Neuronal stem cell (in vitro differentiated cells): ENCODE measurements at places on chromosomes 1 and 21.
A peak's percentile ranks its signal among the peaks of the same experiment; 100 is the strongest.

DNA sequence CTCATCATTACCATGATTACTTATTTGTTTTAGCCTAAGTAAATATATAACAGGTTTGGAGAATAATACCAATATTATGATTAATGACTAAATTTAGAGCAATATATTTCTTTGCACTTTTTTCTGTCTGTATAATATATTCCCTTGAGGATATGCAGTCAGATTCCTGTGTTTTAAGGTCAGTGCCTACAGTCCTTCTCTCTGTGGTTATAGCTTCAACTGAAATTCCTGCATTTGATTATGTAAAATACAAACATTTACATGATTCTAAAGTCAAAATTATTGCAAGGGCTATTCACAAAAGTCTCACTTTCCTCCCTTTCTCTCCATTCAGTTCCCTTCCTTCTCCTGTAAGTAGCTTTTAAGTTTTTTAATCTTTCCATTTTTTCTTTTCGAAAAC is 142.9 kb upstream of the COL6A1 start:
- peaks cover 16% of the 10 kb centered on the region for H3K4me1 ChIP-seq
- no peak for DNase-seq
- H3K27me3 ChIP-seq: no peaks in the 10 kb centered on the region
- H3K36me3 ChIP-seq: no peaks in the 10 kb centered on the region
- no peak overlapping the region for H3K27ac ChIP-seq
- H3K4me3 ChIP-seq: no peak overlapping the region

DNA sequence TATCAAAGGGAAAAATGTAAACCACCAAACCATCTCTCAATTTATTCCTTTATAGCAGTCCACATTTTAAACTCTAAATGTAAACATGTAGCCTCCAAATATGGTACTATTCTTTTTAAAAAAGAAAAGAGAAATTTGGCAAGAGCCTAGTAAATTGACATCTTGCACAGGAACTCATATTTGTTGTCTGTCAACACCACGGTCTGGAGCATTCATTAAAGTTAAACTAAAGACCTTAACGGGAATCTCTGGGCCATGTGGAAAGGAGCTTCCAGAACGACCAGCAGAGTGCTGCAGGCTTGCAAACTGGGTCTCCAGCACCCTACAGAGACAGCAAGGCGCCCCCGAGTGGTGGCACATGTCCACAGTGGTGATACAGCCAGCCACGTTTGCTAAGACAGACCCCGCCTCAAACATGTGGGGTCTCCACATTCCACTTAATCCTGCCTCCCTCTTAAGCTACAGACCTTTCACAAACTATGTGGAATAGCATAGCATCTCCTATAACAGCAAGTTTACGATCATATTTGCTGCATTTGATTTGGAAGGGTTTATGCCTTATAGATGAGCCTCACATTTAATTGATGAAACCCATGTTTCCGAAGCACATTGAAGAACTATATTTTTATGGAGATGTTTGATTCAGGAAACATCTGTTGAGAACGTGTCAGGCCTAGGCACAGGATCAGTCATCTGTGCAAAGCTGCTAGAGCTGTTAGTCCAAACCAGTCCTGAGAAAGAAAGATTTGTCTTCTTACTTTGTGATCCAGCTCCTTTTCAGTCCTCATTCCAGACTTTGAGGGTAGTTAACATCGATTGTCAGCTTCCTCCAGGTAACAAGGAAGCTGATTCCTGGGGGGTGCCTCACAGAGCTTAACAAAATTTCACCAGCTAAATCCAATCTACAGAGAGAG is 96.4 kb upstream of the BACE2 start:
- H3K4me3 ChIP-seq: no peak overlapping the region
- H3K27me3 ChIP-seq: peaks cover 3% of the 10 kb centered on the region
- H3K4me1 ChIP-seq: no peaks in the 10 kb centered on the region

GRCh38 chr1:74703386-74704182 is 29.3 kb downstream of the CRYZ start:
- H3K4me1 ChIP-seq: no peaks in the 10 kb centered on the region
- no peak overlapping the region for H3K27ac ChIP-seq
- no peak overlapping the region for H3K4me3 ChIP-seq
- no peak for DNase-seq

- peak overlapping the region; percentile 79 for H3K4me3 ChIP-seq
- peaks cover 59% of the 10 kb centered on the region for H3K36me3 ChIP-seq
- no peaks in the 10 kb centered on the region for H3K27me3 ChIP-seq
- no peaks in the 10 kb centered on the region for H3K4me1 ChIP-seq
These were observed 2.6 kb downstream of the MTF2 start for GRCh38 chr1:93081716-93082115.

- H3K27me3 ChIP-seq: no peaks in the 10 kb centered on the region
- no peak overlapping the region for H3K27ac ChIP-seq
- no peak overlapping the region for H3K4me3 ChIP-seq
- H3K36me3 ChIP-seq: no peaks in the 10 kb centered on the region
- no peaks in the 10 kb centered on the region for H3K4me1 ChIP-seq
These were observed 19.9 kb upstream of the ERICH3 start for GRCh38 chr1:74693473-74693872.

- no peaks in the 10 kb centered on the region for H3K27me3 ChIP-seq
- H3K27ac ChIP-seq: peak overlapping the region; percentile 72
- H3K36me3 ChIP-seq: no peaks in the 10 kb centered on the region
- peak overlapping the region; percentile 89 for H3K4me3 ChIP-seq
- DNase-seq: no peak
- H3K4me1 ChIP-seq: peaks cover 2% of the 10 kb centered on the region
These were observed 483 bp downstream of the TCEANC2 start for GRCh38 chr1:54053745-54054437.

DNA sequence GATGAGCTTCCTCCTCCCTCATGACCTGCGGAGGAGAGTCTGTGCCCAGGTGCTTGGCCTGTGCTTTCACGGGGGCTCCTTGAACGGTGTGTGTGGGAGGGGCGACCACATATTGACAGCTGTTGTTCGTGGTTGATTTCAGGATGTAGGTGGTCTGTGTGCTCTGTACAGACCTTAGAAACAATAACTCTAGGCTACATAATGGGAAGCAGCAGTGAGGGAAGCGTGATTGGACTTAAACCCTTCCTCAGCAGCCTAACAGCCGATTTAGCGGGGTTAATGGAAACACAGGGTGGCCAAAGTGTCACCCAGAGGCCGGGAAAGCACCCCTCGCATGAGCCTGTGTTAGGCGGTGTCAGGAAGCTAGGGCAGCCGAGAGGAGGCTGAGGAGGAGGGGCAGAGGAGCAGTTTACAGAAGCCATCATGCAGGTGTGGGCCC is 56.0 kb downstream of the TBCE start:
- no peak overlapping the region for H3K4me3 ChIP-seq
- no peak overlapping the region for H3K27ac ChIP-seq
- DNase-seq: no peak
- no peaks in the 10 kb centered on the region for H3K4me1 ChIP-seq

DNA sequence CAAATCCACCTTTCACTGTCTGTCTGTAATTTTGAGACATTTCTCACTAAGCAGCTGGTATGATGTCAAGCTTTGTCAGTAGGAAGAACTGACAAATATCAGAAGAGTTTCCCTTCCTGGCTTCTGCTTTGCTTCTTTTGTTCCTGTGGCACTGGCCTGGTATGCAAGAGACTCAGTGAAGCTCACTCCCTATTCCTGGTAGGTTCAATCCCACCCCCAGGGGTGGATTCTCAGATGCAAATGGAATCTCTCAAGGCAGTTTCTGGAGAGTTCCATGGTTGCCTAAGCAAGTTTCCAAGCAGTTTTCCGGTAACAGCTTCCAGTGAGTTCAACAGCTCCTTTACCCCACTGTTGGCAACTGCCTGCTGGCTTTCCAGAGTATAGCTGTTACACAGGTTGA is 683.4 kb downstream of the PTPRC start:
- no peak overlapping the region for H3K4me3 ChIP-seq
- H3K27ac ChIP-seq: no peak overlapping the region
- H3K4me1 ChIP-seq: no peaks in the 10 kb centered on the region
- no peak for DNase-seq
- H3K27me3 ChIP-seq: no peaks in the 10 kb centered on the region

- peaks cover 8% of the 10 kb centered on the region for H3K36me3 ChIP-seq
- no peak overlapping the region for H3K4me3 ChIP-seq
- H3K4me1 ChIP-seq: peaks cover 56% of the 10 kb centered on the region
- H3K27me3 ChIP-seq: no peaks in the 10 kb centered on the region
- no peak overlapping the region for H3K27ac ChIP-seq
These were observed 11.8 kb downstream of the KIRREL1 start for GRCh38 chr1:158005224-158005623.

DNA sequence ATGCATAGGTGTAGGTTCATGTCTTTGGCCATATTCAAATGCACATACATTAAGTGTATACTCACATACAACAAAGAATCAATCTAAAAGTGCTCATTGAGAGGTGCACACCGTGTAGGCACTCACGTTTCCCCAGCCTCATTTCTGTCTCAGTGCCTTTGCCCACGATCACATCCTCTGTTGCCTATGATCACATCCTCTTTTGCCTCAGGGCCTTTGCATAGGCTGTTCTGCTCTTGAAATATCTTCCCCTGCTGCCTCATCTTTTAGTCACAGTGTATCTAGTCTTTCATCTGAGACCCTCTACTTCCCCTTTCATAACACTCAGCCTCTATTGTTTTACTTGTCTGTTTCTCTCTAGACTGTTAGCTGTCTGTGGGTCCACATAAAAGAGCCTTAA is 69.3 kb downstream of the FOXD2 start:
- peaks cover 2% of the 10 kb centered on the region for H3K27me3 ChIP-seq
- no peak overlapping the region for H3K4me3 ChIP-seq
- H3K27ac ChIP-seq: no peak overlapping the region
- H3K4me1 ChIP-seq: no peaks in the 10 kb centered on the region
- H3K36me3 ChIP-seq: no peaks in the 10 kb centered on the region

GRCh38 chr1:162256287-162256686 is 120.4 kb downstream of the SPATA46 start:
- no peak overlapping the region for H3K27ac ChIP-seq
- no peak for DNase-seq
- no peak overlapping the region for H3K4me3 ChIP-seq
- H3K36me3 ChIP-seq: no peaks in the 10 kb centered on the region

GRCh38 chr1:26361605-26362122 is 7.7 kb upstream of the CRYBG2 start:
- no peak for DNase-seq
- no peak overlapping the region for H3K27ac ChIP-seq
- no peaks in the 10 kb centered on the region for H3K27me3 ChIP-seq
- peaks cover 18% of the 10 kb centered on the region for H3K4me1 ChIP-seq
- H3K36me3 ChIP-seq: no peaks in the 10 kb centered on the region
- H3K4me3 ChIP-seq: no peak overlapping the region

- no peak overlapping the region for H3K4me3 ChIP-seq
- peaks cover 5% of the 10 kb centered on the region for H3K4me1 ChIP-seq
- H3K27me3 ChIP-seq: no peaks in the 10 kb centered on the region
- H3K27ac ChIP-seq: no peak overlapping the region
These were observed 35.3 kb downstream of the EPHB2 start for GRCh38 chr1:22745669-22746585.

GRCh38 chr1:204260601-204261197 is 46.9 kb upstream of the GOLT1A start:
- no peaks in the 10 kb centered on the region for H3K27me3 ChIP-seq
- H3K27ac ChIP-seq: no peak overlapping the region
- H3K36me3 ChIP-seq: no peaks in the 10 kb centered on the region
- H3K4me1 ChIP-seq: peaks cover 12% of the 10 kb centered on the region

GRCh38 chr1:179881642-179882252 is 338 bp upstream of the TOR1AIP1 start:
- peak overlapping the region; percentile 54 for H3K4me3 ChIP-seq
- no peaks in the 10 kb centered on the region for H3K36me3 ChIP-seq
- H3K27ac ChIP-seq: peak overlapping the region; percentile 99
- no peaks in the 10 kb centered on the region for H3K27me3 ChIP-seq
- peaks cover 3% of the 10 kb centered on the region for H3K4me1 ChIP-seq
- no peak for DNase-seq

GRCh38 chr1:165753934-165754333 is 14.7 kb downstream of the TMCO1 start:
- H3K27me3 ChIP-seq: no peaks in the 10 kb centered on the region
- DNase-seq: no peak
- H3K4me1 ChIP-seq: no peaks in the 10 kb centered on the region
- no peak overlapping the region for H3K4me3 ChIP-seq
- H3K27ac ChIP-seq: no peak overlapping the region
